Cortex of kidney (tissue), 1 donor: ENCODE measurements at places on chromosomes 11 and 22.

- no peak for DNase-seq
Measured at GRCh38 chr11:93489841-93490240, 53.4 kb downstream of the SMCO4 start.

DNA sequence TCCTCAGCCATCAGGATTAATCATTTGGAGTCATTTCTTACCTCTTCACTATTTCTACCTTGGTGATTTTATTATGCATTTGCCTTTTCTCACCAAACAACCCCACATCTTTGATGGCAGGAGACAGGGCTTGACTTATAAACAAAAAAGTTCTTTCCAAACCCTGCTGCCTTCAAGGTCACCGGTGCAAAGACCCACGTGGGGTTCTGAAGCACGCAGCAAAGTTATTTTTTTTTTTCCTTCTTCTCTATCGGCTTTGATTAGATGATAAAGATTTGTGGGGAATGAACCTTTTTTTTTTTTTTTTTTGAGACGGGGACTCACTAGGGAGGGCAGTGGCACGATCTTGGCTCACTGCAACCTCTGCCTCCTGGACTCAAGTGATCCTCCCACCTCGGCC is 44.1 kb downstream of the DRG1 start:
- DNase-seq: no peak

- no peak for DNase-seq
Measured at GRCh38 chr22:49583886-49584505, 243.7 kb downstream of the BRD1 start.

GRCh38 chr11:22656130-22656529 is 10.3 kb upstream of the GAS2 start:
- no peak for DNase-seq

- no peak for DNase-seq
Measured at GRCh38 chr22:18059094-18059417, 18.7 kb upstream of the PEX26 start.

DNA sequence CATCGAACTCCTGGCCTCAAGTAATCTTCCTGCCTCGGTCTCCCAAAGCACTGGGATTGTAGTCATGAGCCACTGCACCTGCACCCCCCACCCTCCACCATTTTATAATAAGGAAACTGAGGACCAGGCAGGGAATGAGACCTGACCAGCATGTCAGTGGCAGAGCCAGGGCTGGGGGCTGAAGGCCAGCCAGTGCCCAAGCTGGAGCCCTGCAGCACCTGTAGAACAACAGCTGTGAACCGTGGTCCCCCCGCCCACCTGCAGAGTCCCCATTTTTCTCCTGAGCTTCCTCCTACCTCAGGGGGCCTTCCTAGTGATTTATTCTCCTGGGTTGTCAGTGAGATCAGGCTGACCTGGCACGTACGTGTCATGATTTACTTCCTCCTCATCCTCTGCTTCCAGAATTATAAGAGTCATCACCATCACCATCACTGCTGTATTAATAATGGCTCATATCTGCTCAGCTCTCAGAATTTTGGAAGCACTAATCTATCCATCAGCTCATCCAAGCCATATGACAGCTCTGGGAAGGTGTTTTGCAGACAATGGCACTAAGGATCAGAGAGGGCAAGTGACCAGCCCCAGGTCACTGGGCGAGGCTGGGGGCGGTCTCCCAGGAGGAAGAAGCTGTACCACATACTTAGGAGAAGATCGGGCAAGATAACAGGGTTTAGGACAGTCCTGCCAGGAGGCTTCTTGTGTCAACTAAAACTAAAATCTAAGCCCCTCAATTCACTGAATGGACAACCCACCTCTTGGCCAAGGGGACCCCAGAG is 5.5 kb upstream of the SLCO2B1 start:
- DNase-seq: no peak

DNA sequence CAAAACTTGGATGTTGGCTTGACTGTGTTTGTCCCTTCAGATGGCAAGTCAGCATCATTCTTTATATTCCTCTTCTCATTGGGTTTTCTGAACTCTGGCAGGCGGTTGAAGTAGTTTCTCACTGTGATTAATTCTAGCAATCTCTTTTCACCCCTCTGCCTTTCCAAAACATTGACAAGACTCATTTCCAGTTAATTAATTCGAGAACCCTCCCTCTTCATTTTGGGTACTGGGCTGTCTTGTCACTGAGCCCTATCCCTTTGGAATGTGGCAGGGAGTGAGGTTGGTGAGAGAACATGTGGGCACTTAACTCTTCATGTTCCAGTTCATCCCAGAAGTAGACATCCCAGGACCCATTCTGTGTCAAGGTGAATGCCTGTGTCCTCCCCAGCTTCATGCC is 133.0 kb downstream of the WNT7B start:
- DNase-seq: no peak
